ENCODE measurements at places on chromosomes 5 and 9. TPM values are rescaled to one million over a fixed set of nuclear protein-coding genes. Genes with fewer than 3 reads are reported as not detected.

Gene KCNV2
- not detected for total RNA-seq

Gene LURAP1L
- total RNA-seq, result not detected

DNA sequence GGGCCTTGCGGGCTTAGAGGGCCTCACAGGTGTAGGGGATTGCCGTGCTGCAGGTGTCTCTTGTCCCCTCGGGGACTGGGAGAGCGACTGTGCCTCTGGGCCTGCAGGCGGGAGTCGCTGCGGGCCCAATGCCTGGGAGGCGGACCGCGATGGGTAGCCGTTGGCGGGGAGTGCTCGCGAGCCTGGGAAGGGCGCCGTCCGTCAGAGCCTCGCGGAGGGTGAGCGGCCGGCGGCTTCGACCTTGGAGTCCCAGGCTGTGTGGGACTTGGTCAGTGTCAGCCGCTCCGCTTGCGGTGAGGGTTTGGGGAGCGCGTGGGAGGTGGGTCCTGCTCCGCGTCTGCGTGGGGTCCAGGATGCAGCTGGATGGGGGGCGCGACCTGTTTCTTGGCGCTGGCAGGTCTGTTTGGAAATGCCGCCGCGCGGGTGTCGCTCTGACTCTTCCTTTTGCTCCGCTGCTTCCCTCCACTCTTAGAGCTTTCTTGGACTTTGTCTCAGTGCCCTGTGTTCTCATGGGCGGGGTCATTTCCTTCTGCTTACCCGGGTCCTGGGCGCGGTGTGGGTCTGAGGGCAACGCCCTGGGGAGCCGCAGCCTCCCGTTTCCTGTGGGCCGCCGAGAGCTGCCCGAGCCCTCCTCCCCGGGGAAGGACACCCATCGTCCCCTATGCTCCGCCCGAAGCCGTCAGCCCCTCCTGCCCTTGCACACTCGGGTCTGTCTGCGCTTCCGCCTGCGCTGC is 88.9 kb upstream of the CACNA1B start:
- H3K4me1 ChIP-seq, result no peaks in the 10 kb centered on the region
- peaks cover 50% of the 10 kb centered on the region for H3K36me3 ChIP-seq
- H3K4me3 ChIP-seq, result no peak overlapping the region
- H3K27me3 ChIP-seq, result no peaks in the 10 kb centered on the region
- no peak overlapping the region for H3K27ac ChIP-seq
- no peak for DNase-seq

- peaks cover 20% of the 10 kb centered on the region for H3K36me3 ChIP-seq
- H3K4me3 ChIP-seq, result no peak overlapping the region
- peaks cover 56% of the 10 kb centered on the region for H3K4me1 ChIP-seq
- DNase-seq, result no peak
Observed at GRCh38 chr5:151097820-151098767, 17.3 kb upstream of the TNIP1 start.

DNA sequence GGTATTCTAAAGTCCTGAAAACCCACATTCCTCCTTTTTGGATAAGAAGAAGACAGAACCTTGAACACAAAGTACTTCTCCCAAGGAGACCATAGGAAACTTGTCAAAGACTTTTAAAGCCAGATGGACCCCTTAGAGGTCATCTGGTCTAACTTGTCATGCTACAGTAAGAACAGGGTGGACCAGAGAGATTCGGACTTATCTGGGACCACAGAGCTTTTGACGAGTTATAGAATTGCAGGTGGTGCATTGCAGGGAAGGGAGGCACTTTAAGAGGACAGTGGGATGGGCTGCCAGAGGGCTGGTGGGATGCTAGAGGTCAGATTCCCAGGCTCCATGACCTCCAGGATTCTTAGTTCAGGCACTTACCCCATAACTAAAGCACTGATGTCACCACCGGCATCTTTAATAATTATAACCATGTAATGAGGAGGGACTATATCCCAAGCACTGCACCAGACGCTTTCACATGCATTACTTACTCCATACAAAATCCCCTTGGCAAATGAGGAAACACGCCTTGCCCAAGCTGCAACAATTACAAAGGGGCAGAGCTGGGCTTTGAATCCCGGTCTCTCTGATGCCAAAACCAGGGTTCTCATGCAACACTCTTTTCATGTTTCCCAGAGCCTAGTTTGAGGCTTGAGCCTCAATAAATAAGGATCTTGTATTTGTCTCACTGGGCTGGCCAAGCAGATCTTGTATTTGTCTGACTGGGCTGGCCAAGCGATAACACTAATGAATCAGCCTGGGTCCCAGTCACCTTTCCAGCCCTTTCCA is 12.8 kb upstream of the GPX3 start:
- no peak overlapping the region for H3K4me3 ChIP-seq
- H3K27me3 ChIP-seq, result no peaks in the 10 kb centered on the region
- no peak overlapping the region for H3K27ac ChIP-seq
- H3K4me1 ChIP-seq, result no peaks in the 10 kb centered on the region
- H3K36me3 ChIP-seq, result no peaks in the 10 kb centered on the region

Gene MTRR
- 97.1 TPM for total RNA-seq

Gene CAVIN4
- 0.19 TPM for total RNA-seq

DNA sequence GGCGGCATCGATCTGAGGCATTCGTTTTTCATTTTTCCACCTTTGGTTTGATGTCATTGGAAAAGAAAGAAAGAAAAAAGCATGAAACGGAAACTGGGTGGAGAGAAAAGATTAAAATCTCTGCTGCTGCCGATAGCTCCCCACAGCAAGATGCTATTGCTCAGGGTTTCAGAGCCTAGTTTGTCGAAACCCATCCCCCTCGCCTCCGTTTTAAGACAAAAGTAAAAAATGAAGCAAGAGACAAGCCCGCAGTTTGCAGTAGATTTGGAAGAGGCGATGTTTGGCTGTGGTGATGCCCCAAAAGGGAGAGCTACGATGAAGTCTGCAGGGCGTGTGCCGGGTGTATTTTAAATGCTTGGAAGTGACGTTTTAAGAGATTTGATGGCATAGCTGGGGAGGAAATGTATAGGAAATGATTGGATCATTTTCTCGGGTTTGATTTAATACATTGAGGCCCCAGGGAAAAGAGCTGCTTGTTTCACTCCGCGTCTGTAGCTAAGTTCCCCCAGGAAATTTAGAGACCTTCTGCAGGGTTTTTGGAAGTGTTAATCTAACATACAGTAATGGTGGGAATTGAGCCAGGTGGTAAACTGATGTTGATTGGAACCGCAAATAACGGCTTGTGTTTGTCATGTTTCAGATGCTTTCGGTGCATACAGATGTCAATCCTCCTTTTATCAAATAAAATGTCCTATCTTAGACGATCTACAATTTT is 909 bp downstream of the NDFIP1 start:
- no peaks in the 10 kb centered on the region for H3K27me3 ChIP-seq
- DNase-seq, result peak; percentile 76
- H3K36me3 ChIP-seq, result no peaks in the 10 kb centered on the region

DNA sequence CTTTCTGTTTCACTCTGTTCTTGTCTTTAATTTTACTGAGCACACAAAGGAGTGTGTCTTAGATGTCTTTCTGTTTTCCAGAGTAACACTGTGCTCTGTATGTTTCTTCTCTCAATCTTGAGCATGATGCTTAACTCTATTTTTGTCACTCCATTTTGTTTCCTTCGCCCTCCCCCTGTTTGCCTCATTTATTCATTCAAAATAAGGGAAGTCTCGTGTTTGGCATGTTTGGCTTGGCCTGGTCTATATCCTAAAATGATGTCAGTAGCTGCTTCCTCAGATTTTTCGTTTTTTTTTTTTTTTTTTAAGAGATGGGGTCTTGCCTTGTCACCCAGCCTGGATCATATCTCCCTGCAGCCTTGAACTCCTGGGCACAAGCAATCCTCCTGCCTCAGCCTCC is 22.0 kb downstream of the ZNF618 start:
- DNase-seq, result no peak
- no peaks in the 10 kb centered on the region for H3K36me3 ChIP-seq

Gene OLFM1
- total RNA-seq, result not detected

Gene PDCD1LG2
- 1.1 TPM for total RNA-seq

DNA sequence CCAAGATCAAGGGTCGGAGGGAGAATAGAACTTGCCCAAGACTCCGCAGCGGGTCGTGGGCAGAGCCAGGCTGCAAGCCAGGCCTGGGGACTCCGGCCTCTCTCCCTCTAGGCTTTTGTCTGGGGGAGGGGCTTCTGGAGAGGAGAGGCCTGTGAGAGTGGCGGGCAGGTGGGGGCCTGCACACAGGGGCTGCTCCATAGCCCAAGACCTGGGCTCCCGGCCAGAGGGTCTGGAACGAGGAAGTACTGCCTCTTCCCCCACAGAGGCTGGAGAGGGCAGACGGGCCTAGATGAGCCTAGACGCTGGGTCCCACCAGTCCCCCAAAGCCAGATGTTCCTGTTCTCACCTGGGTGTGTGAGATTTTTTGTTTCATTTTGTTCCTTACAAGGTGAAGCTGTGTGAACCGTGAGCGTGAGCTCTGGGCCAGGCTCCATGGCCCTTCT is 5.2 kb upstream of the ST6GALNAC6 start:
- peaks cover 73% of the 10 kb centered on the region for H3K4me1 ChIP-seq
- peak overlapping the region; percentile 85 for H3K4me3 ChIP-seq
- H3K27me3 ChIP-seq, result no peaks in the 10 kb centered on the region
- H3K27ac ChIP-seq, result peak overlapping the region; percentile 100

GRCh38 chr5:178279026-178279722 is 46.6 kb upstream of the PHYKPL start:
- no peak overlapping the region for H3K4me3 ChIP-seq
- H3K4me1 ChIP-seq, result no peaks in the 10 kb centered on the region
- no peaks in the 10 kb centered on the region for H3K27me3 ChIP-seq

DNA sequence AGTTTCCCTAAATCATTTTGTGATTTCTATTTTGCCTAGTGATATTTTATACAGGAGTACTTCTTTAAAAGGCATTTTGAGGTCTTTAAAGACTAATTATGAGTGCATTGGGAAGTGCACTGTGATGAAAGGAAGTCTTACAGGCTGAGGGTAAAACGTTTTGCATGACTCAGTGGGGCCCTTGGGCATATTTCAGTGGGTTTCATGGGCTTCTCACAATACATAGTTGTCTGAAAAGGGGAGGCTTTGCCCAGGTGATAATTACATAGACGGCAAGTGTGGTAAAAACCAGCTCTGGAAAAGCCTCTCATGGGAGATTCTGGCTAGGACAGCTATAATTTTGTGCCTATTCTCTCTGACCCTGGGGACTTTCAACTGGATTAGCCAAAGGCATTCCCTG is 387.2 kb downstream of the ARHGEF28 start:
- no peaks in the 10 kb centered on the region for H3K36me3 ChIP-seq
- no peaks in the 10 kb centered on the region for H3K27me3 ChIP-seq
- no peak for DNase-seq
- H3K4me1 ChIP-seq, result no peaks in the 10 kb centered on the region

DNA sequence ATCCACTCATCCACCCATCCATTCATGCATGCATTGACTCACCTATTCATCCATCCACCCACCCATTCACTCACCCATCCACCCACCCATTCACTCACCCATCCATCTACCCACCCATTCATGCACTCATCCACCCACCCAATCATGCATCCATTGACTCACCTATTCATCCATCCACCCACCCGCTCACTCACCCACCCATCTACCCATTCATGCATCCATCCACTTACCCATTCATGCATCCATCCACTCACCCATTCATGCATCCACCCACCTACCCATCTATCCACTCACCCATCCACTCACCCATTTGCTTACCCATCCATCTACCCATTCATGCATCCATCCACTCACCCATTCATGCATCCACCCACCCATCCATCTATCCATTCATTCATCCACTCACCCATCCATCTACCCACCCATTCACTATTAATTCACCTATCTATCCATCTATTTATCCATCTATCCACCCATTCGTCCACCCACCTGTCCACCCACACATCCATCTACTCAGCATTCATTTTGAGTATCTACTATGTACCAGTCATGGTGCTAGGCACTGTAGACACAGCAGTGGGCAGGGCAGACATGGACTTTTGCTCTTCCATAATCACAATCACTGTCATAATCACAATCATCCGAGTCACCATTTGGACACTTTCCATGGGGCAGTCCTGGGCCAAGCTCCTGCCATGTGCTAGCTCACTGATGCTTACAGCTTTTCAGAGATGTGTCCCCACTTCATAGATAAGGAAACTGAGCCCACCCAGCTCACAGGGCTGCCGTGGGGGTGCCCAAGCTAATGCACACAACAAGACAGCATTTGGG is 34.4 kb downstream of the HMCN2 start:
- H3K27me3 ChIP-seq, result peaks cover 3% of the 10 kb centered on the region
- H3K36me3 ChIP-seq, result no peaks in the 10 kb centered on the region
- H3K4me1 ChIP-seq, result no peaks in the 10 kb centered on the region
- H3K27ac ChIP-seq, result no peak overlapping the region

Gene OGN
- total RNA-seq, result not detected

Gene PCDHGB3
- total RNA-seq, result 0.76 TPM

DNA sequence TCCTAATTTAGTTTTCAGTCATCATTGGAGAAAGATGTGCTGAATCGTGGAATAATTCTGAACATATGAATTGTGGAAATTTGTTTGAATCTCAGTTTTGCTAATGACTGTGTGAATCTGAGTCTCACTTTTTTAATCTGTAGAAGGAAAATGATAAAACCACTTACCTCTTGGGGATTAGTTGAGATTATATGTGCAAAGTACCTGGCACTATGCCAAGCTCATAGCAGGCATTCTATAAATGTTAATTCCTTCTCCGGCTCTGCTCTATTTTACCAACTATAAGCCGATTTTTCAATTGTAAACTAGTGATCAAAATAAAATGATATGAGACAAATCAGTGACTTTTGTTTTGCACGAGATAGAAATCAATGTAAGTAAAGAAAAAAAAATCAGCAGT is 290.8 kb downstream of the TRPM3 start:
- no peaks in the 10 kb centered on the region for H3K4me1 ChIP-seq
- no peaks in the 10 kb centered on the region for H3K36me3 ChIP-seq
- H3K27me3 ChIP-seq, result no peaks in the 10 kb centered on the region
- DNase-seq, result no peak
- no peak overlapping the region for H3K4me3 ChIP-seq

GRCh38 chr9:83656952-83657351 is 34.0 kb downstream of the IDNK start:
- no peak for DNase-seq
- H3K27ac ChIP-seq, result no peak overlapping the region
- H3K36me3 ChIP-seq, result peaks cover 38% of the 10 kb centered on the region
- no peaks in the 10 kb centered on the region for H3K27me3 ChIP-seq

DNA sequence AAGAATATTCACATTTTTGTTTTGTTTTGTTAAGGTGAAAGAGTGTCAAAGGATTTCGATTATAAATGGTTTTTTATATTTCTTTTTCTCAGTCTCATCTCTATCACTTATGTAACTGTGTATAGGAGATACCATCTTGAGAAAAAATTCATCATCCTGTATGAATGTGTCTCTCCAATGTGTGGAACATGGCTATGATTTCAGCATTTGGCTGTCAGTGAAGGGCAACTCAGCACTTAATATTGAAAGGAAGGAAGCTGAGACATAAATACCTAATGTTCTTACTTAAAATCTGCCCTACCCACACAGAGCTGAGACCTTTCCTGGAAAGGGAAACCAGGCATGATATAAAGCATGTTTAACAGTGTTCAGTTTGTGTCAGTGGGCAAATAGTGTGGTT is 474.2 kb upstream of the RIOK2 start:
- H3K4me1 ChIP-seq, result no peaks in the 10 kb centered on the region
- H3K27ac ChIP-seq, result no peak overlapping the region
- H3K36me3 ChIP-seq, result no peaks in the 10 kb centered on the region
- no peak for DNase-seq

Gene ZNF462
- 2.8 TPM for total RNA-seq
